ENCODE measurements at places on chromosomes 13 and 19. TPM values are rescaled to one million over a fixed set of nuclear protein-coding genes. Genes with fewer than 3 reads are reported as not detected.

DNA sequence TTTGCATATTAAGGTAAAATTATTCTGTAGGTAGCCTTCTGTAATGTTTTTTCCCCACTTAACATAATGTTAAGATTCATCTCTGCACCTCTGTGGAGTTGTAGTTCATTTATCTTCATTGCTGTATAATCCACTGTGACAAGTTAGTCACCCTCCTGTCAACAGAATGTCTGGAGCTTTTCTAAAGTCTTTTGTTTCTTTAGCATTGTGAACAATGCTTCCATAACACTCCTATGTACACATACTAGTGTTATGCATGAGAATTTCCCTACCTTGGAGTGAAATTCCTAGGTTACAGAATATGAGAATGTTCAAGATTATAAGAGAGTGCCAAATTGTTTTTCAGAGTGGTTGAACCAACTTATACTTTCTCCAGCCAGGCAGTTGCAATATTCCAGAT, 113.5 kb downstream of the COG6 start:
- no peak for DNase-seq
- no peak overlapping the region for H3K27ac ChIP-seq
- no peaks in the 10 kb centered on the region for H3K4me1 ChIP-seq
- no peaks in the 10 kb centered on the region for H3K27me3 ChIP-seq
- H3K4me3 ChIP-seq, result no peak overlapping the region

GRCh38 chr19:1222394-1222793, 15.4 kb downstream of the CBARP start:
- H3K4me3 ChIP-seq, result no peak overlapping the region
- H3K27me3 ChIP-seq, result no peaks in the 10 kb centered on the region
- H3K36me3 ChIP-seq, result no peaks in the 10 kb centered on the region
- no peak overlapping the region for H3K27ac ChIP-seq
- no peak for DNase-seq

DNA sequence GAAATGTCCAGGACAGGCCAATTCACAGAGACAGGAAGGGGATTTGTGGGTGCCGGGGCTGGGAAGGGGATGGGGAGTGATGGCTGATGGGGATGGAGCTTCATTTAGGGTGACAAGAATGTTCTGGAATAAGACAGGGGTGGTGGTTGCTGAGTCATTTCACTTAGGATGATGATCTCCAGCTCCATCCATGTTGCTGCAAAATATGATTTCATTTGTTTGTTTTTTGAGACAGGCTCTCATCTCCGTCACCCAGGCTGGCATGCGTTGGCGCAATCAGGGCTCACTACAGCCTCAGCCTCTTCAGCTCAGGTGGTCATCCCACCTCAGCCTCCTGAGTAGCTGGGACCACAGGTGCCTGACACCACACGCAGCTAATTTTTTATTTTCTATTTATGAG, 3.1 kb upstream of the JSRP1 start:
- no peaks in the 10 kb centered on the region for H3K36me3 ChIP-seq
- no peak overlapping the region for H3K4me3 ChIP-seq
- H3K27me3 ChIP-seq, result peaks cover under 1% of the 10 kb centered on the region

PCDH20 gene
- total RNA-seq, result not detected

CGB3 gene
- not detected for total RNA-seq

NKG7 gene
- 1,014 TPM for total RNA-seq

DNA sequence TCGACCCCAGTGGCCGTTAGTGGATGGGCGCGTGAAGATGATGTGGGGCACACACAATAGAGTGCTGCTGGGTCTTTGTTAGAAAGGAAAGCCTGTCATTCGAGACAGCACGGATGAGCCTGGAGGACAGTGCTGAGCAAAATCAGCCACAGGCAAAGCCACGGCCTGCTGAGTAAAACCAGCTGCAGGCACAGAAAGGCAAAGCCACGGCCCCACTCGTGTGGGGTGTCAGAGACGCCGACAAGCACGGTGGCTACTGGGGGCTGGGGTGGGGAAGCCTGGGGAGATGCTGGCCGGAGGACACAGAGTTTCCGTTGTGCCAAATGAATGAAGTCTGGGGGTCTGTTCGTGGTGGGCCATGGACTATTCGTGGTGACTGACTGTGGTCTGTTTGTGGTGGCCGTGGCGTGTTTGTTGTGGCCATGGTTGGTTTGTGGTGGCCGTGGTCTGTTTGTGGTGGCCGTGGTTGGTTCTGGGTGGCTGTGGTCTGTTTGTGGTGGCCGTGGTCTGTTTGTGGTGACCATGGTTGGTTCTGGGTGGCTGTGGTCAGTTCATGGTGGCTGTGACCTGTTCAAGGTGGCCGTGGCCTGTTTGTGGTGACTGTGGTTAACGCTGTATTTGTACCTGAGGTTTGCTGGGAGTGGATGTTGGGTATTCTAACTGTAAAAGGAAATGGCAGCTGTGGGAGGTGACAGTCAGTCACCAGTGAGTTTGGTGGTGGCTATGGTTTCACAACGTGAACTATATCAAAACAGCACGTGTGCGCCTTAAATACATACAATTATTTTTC, 36.3 kb downstream of the MCF2L start:
- peak overlapping the region; percentile 46 for H3K4me3 ChIP-seq
- peaks cover 14% of the 10 kb centered on the region for H3K27me3 ChIP-seq
- no peak for DNase-seq
- H3K27ac ChIP-seq, result peak overlapping the region; percentile 79
- H3K4me1 ChIP-seq, result peaks cover 3% of the 10 kb centered on the region
- H3K36me3 ChIP-seq, result peaks cover 3% of the 10 kb centered on the region

DCUN1D2 gene
- total RNA-seq, result 29.1 TPM

DNA sequence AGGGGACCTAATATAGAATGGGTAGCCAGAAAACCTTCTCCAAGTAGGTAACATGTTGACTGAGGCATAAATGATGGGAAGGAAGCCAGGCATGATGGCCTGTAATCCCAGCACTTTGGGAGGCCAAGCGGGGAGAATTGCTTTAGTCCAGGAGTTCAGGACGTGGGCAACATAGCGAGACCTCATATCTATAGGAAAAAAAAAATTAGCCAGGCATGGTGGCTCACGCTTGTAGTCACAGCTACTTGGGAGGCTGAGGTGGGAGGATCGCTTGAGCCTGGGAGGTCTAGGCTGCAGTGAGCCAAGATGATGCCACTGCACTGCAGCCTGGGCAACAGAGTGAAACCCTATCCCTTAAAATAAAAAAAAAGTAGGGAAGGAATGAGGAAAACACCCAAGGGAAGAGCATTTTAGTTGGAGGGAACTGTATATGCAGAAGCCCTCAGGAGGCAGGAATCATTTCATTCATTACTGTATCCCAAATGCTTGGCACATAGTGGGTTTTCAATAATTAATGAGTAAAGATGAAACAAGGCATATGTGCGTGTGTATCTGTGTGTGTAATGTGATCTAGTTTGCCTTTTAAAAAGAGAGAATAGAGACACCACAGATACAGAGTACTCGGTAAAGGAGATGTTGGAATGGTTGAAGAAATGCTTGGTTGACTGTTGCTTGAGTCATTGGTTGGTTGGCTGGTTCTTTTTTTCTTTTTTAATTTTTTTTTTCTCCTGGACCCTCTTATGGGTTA, 2.2 kb upstream of the NUP62 start:
- peaks cover 5% of the 10 kb centered on the region for H3K27me3 ChIP-seq
- no peak overlapping the region for H3K4me3 ChIP-seq
- H3K4me1 ChIP-seq, result peaks cover 52% of the 10 kb centered on the region
- peak overlapping the region; percentile 30 for H3K27ac ChIP-seq

DNA sequence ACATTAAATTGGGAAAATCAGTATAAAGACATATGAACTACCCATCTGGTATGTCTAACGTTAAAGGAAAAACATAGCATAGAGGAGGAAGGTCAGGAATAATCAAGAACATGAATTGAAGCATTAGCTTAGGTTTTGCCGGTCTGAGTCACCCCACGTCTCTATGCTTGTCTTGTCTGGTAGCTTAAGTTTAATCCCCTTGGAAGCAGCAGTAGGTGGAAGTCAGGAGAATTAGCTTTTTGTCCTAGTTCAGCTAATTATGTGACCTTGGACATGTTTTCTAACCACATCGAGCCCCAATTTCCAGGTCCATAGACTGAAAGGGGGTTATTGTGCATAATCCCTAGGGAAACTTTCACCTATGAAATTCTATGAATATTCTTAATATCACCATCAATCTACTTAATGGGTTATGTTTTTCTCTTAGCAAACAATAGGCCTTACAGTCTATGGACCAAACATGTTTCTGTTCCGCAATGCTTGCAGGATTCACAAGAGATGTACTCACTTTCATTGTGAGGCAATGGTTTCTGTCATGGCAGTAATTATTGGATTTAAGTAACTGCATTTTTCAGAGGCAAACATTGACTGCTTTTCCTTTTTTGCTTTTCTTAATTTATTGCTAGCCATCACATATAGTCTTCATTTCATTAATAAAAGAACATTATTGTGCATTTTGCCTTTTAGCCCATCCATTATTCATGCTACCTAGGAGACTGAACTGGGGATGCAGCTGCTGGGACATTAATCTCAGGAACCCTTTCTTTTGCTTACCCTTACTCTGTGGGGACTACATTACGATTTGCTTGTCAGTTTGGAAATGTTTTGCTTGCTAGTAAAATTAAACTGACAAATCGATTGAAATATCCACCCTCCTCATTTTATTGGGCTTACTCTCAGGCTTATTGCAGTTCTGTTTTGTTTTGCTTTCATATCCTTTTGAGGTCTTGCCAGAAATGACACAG, 304.8 kb upstream of the MAB21L1 start:
- DNase-seq, result no peak
- H3K27me3 ChIP-seq, result no peaks in the 10 kb centered on the region
- H3K4me1 ChIP-seq, result no peaks in the 10 kb centered on the region
- no peaks in the 10 kb centered on the region for H3K36me3 ChIP-seq
- H3K4me3 ChIP-seq, result no peak overlapping the region

GRCh38 chr13:45564133-45564776, 51.3 kb downstream of the ERICH6B start:
- peaks cover 2% of the 10 kb centered on the region for H3K4me1 ChIP-seq
- peaks cover 3% of the 10 kb centered on the region for H3K36me3 ChIP-seq
- H3K27ac ChIP-seq, result no peak overlapping the region
- peaks cover 4% of the 10 kb centered on the region for H3K27me3 ChIP-seq

GRCh38 chr13:33353210-33353609, 67.7 kb upstream of the STARD13 start:
- DNase-seq, result no peak
- peaks cover 52% of the 10 kb centered on the region for H3K27me3 ChIP-seq
- H3K4me3 ChIP-seq, result no peak overlapping the region
- peaks cover 2% of the 10 kb centered on the region for H3K4me1 ChIP-seq
- H3K36me3 ChIP-seq, result peaks cover 2% of the 10 kb centered on the region

DNA sequence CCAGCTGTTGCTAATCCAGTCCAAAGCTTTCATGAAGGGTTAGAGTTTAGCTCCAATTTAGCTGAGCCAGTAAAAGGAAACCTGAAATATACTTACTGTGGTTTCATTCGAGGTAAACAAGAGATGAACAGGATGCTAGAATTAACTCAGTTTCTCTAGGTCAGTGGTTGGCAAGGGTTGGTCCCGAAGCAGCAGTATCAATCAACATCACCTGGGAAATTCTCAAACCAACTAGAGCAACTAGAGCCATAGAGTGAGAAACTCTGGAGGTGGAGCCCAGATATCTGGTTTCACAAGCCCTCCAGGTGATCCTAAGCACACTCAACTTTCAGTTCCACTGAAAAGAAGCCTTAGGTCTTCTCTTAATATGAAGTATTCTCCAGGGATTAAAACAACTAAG, 376.7 kb downstream of the OXGR1 start:
- no peaks in the 10 kb centered on the region for H3K4me1 ChIP-seq
- H3K4me3 ChIP-seq, result no peak overlapping the region
- H3K27ac ChIP-seq, result no peak overlapping the region
- H3K27me3 ChIP-seq, result no peaks in the 10 kb centered on the region

DNA sequence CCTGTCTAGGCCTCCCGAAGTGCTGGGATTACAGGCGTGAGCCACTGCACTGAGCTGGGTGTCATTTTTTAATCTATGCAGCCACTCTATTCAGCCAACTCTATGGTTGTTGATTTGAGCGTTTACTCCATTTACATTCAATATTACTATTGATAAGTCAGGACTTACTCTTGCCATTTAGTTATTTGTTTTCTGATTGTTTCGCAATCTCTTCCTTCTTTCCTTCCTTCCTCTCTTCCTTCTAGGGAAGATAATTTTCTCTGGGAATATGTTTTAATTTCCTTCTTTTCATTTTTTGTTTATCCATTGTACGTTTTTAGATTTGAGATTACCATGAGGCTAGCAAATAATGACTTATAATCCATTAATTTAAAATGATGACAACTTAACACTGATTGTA, 2056.0 kb downstream of the OLFM4 start:
- no peak overlapping the region for H3K27ac ChIP-seq
- H3K27me3 ChIP-seq, result no peaks in the 10 kb centered on the region
- H3K4me3 ChIP-seq, result no peak overlapping the region
- no peaks in the 10 kb centered on the region for H3K36me3 ChIP-seq
- no peaks in the 10 kb centered on the region for H3K4me1 ChIP-seq

LYPD3 gene
- 0.33 TPM for total RNA-seq

DNA sequence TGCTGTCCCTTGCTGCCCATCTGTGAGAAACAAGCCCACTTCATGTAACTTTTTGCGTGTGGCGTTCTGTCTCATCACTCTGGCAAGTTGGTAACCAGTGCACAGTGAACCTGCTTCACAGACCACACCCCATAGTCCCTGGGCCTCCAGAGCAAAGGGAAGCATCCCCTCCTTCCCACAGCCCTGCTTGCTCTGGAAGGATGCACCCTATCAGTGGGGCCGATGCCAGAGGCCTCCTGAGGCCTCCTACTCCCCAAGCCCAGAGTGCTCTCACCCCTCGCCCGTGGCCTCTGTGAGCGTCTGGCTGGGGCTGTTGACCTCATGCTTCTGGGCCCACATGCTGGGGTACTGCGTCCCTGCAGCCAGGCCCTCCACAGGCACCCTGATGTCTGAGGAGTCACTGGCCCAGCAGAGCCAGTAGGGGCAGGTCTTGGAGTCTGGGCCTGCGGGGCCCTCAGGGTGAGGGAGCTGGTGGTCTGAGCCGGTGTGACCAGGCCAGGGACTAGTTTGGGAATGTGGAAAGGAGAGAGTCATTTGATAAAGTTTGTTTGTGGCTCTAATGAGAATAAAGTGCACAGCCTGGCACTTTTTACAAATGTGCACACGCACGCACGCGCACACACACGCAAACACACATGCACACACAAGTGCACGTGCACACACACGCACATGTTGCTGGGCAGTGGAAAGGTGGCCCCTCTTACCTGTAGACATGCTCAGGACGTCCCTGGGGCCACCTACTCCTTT, 5.1 kb downstream of the TMEM86B start:
- H3K4me3 ChIP-seq, result no peak overlapping the region
- no peaks in the 10 kb centered on the region for H3K4me1 ChIP-seq
- H3K27ac ChIP-seq, result no peak overlapping the region
- peaks cover 29% of the 10 kb centered on the region for H3K36me3 ChIP-seq

KCNN1 gene
- not detected for total RNA-seq

- H3K36me3 ChIP-seq, result no peaks in the 10 kb centered on the region
- H3K4me3 ChIP-seq, result no peak overlapping the region
- no peaks in the 10 kb centered on the region for H3K27me3 ChIP-seq
- H3K4me1 ChIP-seq, result no peaks in the 10 kb centered on the region
Observed at GRCh38 chr19:13339869-13340268, 166.4 kb downstream of the CACNA1A start.

- no peak overlapping the region for H3K4me3 ChIP-seq
- H3K4me1 ChIP-seq, result no peaks in the 10 kb centered on the region
- no peak overlapping the region for H3K27ac ChIP-seq
Observed at GRCh38 chr13:24293746-24294145, 15.6 kb upstream of the C1QTNF9 start.
